Amniotic epithelial cell (primary cell): ENCODE measurements at places on chromosomes 6 and 20.

- no peak for DNase-seq
Measured at GRCh38 chr6:90319979-90320685, 23.5 kb upstream of the BACH2 start.

DNA sequence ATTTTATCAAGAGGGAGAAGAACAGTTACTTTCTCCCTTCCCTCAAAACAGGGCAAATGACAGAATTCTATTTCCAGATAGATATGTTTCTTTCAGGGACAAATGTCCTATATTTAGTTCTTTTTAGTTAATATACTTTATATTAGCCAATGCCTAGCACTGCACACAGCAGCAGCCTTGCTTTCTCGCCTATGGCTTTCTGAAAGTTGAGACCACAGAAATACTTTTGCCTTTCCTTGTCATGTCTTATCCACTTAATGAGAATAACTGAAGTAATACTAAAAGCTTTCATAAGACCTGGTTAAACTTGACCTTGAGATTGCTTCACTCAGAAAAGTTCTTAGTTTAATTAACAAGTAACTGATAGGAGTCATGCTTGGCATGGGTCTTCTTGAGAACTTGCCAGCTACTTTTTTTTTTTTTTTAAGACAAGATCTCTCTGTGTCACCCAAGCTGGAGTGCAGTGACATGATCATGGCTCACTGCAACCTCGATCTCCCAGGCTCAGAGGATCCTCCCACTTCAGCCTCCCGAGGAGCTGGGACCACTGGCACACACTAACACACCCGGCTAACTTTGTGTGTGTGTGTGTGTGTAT is 159.3 kb downstream of the CDKAL1 start:
- peak; percentile 93 for DNase-seq

GRCh38 chr20:12053353-12053752 is 135.7 kb downstream of the BTBD3 start:
- DNase-seq = peak; percentile 64

DNA sequence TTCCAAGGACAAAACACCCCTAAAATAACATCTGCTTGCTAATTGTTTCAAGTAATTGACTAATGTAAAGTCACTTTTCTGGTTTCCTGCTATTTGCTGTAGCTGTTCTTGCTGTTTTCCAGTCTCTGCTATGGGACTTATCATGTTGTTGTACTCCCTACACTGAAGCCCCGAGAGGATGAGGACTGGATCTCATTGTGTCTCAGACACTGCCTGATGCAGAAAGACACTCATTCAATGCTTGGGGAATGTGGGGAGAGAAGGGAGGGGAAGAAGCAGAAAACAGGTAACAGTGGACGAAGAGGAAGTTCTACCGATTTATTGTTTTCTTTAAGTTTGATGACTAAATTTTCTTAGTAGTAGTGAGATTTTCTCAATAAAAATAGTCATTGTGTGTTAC is 79.8 kb downstream of the DOK5 start:
- no peak for DNase-seq

- no peak for DNase-seq
Measured at GRCh38 chr6:127188744-127189143, 70.3 kb downstream of the RSPO3 start.

DNA sequence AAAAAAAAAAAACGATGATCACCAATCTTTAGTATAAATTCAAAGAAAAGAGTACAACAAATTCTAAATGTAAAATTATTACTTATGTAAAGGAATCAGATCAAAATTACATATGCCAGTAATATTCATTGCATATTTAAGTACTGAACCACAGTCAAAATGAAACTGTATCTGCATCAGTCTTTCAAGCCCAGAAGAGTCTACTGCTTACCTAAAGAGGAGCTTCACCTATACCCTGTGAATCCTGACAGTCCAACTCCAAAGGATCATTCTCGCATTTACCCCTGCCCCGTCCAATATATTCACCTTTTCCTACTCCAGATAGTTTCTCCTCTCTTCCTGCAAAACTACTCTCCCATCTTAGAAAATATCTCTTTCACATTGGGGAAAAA is 9.2 kb downstream of the ATG5 start:
- no peak for DNase-seq

GRCh38 chr6:130625825-130626527 is 201.2 kb upstream of the SMLR1 start:
- DNase-seq = peak; percentile 71

GRCh38 chr6:1789092-1789491 is 179.4 kb downstream of the FOXC1 start:
- DNase-seq = peak; percentile 76

DNA sequence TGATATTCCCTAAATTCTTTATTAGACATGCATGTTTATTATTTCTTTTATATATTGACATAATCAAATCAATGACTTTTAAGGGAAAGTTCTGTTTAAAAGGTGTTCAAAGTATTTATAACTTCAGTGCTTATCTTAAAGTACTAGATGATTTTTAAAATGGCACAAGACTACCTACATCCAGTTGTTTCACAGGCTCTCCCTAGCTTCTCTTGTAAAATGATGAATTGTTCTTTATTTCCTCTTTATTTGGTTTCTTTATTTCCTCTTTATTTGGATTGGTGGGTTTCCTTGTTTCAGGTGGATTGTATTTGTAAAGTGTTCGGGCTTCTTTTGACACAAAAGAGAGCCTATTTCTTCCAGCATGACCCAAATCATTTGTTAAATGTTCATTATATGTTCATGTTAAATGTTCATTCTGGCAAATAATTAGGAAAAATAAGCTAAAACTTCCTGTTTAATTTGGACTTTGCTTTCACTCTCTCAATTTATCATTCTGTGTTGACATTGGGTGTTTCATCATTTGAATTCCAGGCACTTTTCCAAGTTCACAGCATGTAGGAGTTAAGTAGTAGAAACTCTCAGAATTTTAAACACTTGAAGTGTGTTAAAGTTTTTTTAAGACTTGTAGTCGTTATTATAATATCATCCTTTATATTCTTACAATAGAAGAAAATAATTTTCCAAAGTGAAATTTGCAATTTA is 24.6 kb downstream of the MLIP start:
- peak; percentile 73 for DNase-seq

DNA sequence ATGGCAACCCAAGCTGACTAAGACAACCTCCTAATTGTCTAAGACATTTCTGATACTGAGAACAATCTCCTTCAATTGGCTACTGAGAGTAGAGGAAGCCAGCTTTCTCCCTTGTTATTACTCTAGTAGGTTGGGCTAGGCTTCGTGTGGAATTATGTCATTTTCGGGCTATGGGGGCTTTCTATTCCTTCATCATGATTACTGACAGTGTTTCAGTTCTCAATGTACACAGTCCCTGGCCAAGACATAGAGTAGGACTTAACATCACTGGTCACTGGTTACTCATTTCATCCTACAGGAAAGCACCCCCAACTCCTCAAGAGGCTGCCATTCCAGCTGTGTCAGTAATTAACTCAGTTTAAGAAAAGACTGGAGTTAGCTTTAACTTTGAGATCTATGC is 100.0 kb downstream of the KIF6 start:
- no peak for DNase-seq

- DNase-seq = peak; percentile 7
Measured at GRCh38 chr6:35080821-35081425, 60.2 kb downstream of the TCP11 start.

DNA sequence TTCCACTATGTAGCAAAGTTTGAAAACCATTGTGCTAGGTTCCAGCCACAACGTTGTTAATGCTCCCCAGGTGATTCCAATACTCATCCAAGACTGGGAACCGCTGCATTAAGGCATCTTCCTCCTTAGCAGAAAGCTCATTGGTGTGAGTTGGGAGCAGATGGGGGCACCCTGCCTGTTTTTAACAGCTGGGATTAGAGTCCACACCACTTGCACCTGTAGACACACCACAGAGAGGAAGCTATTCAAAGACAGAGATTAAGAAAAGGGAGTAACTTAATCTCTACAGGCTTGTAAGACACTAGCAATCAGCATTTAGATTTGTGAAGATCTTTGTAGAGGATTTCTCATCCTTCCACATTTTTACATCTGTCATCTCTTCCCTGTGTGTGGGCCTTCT is 333.9 kb upstream of the SOX4 start:
- DNase-seq = no peak

- no peak for DNase-seq
Measured at GRCh38 chr6:14885498-14885897, 360.4 kb upstream of the JARID2 start.

DNA sequence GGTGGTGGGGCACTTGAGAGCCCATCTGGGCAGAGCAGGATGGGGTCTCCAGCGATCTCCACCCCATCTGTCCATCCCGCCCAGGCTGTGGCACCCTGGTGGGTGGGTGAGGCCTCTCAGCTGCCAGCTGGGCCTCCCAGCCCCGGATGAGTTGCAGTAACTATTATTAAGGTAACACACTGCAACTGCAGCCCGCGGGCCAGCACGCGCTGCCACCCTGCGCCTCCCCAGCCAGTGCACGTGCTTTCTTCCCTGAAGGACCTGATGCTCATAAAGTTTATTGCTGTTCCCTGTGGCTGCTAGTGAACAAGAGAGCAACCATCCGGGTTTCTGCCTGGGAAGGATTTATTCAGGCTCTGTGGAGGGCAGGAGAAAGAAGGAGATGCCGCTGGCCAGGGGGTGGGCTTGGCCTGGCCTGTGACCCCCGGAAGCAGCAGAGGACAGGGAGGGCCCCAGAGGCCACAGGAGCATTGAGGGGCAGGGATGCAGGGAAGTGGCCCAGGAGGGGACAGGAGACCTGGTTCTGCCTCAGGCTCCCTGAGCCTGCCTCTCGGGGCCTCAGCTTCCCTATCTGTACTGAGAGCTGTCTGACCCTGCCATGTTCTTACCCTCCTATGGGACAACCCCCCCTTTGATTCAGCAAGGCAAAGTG is 1.7 kb downstream of the IP6K3 start:
- peak; percentile 15 for DNase-seq

DNA sequence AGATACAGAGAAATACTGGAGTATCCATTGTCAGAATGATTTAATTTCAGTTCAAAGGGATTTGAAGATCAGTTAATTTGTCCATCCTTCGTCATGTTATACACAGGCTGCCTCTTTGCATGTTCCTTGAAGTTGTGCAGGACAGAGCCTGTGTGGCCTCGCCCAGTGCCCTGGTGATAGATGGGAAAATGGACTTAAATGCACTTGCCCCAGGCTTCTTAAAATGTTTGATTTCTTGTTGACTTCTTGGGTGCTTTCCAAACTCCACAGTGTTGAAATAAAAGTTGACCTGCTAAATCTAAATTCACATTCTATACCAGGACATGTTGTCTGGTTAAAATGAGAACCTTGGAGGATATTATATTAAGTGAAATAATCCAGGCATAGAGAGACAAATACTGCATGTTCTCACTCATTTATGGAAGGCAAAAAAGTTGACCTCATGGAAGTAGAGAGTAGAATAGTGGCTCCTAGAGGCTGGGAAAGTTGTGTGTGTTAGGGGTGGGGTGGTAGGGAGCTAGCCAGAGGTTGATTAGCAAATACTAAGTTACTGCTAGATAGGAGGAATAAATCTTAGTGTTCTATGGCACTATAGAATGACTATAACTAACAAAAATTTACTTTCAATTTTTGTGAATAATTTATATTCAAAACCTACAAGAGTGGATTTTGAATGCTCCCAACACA is 25.3 kb downstream of the MARCKS start:
- no peak for DNase-seq

DNA sequence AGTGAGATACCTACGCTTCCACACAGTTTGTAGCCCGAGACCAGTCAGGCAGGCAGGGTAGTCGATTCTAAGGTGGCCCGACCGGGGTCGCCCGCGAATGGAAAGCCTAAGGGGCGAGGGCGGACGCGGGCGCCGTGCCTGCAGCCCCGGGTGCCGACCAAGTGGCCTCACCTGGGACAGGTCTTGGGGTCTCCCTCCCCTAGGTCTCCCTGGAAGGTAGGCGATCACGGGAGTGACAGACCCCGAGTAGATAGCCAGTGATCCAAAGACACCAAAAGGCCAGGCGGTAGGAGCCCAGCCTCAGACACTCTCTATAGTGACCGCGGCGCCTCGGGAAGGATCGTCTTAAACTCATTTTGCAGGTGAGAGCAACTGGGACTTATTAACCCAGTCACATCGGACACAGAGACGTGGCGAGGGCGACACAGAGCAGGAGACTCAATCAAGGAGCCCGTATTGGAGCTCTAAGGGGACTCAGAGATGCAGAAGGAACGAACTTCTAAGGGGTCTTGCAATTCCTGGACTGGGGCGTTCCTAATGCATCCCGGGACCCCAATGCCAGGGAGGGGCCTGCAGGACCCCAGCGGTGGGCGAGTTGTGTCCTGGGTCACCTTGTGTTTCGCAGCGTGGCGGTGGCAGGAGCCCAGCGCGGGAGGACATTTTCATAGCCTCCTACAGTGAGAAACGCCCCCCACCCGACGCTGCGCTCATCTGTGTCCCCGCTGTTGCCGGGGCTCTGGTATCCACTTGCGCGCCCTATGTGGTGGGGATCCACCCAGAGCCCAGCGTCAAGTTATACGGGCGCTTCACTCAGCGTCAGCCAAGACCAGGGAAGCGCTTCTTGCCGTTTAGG is 2.1 kb upstream of the VSX1 start:
- no peak for DNase-seq

GRCh38 chr6:28312939-28313338 is 23.0 kb downstream of the ZSCAN31 start:
- DNase-seq = no peak

DNA sequence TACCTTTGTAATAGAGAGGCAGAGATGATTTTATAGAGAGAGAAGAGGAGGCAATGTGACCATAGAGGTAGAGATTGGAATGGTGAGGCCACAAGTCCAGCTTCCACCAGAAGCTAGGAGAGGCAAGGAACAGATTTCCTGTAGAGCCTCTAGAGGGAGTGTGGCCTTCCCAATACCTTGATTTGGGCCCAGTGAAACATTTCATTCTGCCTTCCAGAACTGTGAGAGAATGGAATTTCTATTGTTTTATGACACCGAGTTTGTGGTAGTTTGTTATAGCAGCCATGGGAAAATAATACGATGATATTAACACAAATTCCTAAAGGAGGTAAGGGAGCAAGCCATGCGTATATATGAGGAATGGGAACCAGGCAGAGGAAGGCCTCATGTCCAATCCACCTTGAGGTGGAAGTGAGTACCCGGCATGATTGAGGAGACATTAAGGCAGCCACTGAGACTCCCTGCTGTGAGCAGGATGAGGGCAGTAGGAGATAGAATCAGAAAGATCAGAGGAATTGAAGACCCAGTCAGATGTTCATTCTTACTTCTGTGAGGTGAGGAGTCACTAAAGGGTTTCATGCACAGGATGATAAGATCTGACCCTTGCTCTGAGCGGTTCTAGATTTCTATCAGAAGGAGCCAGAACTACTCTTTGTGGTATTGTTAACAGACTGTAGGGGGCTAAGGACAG is 636.3 kb upstream of the IMPG1 start:
- no peak for DNase-seq

GRCh38 chr20:22720206-22720605 is 135.8 kb upstream of the FOXA2 start:
- no peak for DNase-seq

- no peak for DNase-seq
Measured at GRCh38 chr6:166422201-166422940, 39.6 kb upstream of the MPC1 start.

DNA sequence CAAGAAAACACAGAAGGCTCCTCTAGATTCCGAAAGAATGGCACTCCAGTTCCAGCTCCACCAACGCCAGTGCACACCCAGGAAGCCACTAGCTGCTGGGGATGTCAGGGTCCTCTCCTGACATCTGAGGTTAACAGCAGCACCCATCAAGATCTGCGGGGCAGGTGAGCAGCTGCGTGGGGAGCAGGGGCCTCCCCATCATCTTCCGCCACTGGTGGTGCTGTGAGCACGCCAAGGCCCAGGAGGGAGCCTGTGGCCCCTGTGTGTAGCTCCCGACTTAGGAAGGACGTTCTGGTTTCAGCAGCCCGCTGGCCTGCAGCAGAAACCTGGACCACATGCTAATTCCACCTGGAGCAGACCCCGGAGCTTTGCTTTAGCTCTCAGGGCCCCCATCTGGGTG is 386.2 kb downstream of the TAF4 start:
- DNase-seq = no peak

GRCh38 chr6:34791164-34791700 is 651 bp upstream of the BLTP3A start:
- peak; percentile 15 for DNase-seq
